Fibroblast of the aortic adventitia (primary cell): ENCODE measurements at places on chromosomes 4 and X. TPM values are rescaled to one million over a fixed set of nuclear protein-coding genes. Genes with fewer than 3 reads are reported as not detected.

The SLC25A14 gene
- 9.3 and 17.2 TPM in 2 replicates for total RNA-seq

The VSIG1 gene
- 0.09 TPM in 1 of 2 replicates, not detected in the other for total RNA-seq

The HS6ST2 gene
- total RNA-seq = under 0.01 TPM in 1 of 2 replicates, not detected in the other

The RPA4 gene
- total RNA-seq = 0.33 and 1.4 TPM in 2 replicates

The SCML2 gene
- total RNA-seq = 1.5 and 3.4 TPM in 2 replicates

The NLGN3 gene
- total RNA-seq = 1.5 and 4.2 TPM in 2 replicates

The C4orf54 gene
- 0.08 TPM in 1 of 2 replicates, not detected in the other for total RNA-seq

The ARSJ gene
- 12.4 and 23.8 TPM in 2 replicates for total RNA-seq

The GLRB gene
- 3.0 and 7.8 TPM in 2 replicates for total RNA-seq

The ADH5 gene
- 294 and 466 TPM in 2 replicates for total RNA-seq

DNA sequence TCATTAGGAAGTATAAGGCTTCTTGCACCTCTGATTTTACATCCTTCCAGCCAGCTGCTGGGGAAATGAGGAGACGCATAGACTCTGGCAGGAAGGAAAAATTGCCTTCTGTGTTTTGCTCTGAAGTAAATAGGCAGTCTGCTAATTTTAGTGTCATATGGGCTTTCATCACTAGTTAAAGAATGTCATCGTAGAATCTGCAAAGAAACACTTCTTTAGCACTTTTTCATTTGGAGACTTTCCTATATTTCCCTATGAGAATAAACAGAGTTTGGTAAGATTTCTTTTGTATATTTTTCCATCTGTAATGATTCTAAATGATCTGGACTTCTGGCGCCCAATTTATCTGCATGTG, 3.3 kb downstream of the ADGRL3 start:
- no peak for DNase-seq

DNA sequence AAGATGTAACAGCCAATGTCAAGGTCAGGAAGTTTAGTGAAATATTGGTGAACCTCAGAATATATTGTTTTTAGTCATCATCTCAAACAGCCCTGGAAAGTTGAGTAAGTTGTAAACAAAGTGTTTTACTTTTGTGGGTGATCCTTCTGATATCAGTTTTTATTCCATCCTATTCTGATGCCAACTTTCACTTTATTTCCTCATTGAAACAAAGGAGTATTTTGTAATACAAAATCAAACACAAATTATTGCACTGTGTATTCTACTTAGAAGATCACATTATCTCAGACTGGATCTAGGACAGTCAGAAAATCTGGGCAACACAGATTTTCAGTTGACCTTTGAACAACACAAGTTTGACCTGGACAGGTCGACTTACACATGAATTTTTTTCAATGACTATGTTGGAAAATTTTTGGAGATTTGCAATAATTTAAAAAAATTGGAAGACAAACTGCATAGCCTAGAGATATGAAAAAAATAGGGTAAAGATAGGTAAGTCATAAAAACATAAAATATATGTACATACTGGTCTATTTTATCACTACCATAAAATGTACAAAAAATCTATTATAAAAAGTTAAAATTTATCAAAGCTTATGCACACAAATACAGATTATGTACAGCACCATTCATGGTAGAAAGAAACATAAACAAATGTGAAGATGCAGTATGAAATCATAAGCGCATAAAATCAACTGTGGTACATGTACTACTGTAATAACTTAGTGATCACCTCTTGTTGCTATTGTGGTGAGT, 709.1 kb upstream of the FAM241A start:
- no peak for DNase-seq

DNA sequence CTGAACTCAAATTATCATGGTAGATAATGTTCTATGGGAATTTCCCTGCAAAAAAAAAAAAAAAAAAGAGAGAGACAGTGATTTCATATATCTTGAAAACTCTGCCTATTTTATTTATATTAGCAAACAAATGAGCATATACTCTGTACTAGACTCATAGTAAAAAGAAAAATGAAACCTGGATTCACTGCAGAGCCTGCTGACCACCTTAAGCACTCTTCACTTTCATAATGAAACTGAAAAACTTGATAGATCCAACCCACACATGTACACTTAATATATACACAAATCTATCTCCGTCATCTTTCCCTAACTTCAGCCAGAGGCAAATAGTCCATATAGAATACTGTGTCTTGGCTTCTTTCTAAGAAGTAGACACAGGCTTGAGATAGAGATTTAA, 226.1 kb upstream of the KCNIP4 start:
- DNase-seq = no peak

DNA sequence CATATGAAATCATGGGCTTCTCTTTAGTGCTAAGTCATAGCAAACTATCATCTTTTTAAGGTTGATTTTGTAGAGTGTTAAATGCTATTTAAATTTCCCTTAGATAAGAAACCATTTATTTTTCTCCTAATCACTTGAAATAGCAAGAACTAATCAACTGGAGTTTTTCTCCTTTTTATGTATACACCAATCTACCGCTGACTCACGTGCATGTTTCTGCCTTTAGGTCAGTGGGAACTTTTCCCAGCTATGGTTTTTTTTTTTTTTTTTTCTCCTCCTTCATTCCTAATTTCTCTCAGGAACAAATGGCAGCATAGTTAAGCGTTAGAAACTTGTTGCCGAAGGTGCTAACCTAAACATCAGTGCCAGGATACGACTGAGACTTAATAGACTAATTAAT, 176.4 kb downstream of the BMPR1B start:
- DNase-seq = peak; percentile 52

DNA sequence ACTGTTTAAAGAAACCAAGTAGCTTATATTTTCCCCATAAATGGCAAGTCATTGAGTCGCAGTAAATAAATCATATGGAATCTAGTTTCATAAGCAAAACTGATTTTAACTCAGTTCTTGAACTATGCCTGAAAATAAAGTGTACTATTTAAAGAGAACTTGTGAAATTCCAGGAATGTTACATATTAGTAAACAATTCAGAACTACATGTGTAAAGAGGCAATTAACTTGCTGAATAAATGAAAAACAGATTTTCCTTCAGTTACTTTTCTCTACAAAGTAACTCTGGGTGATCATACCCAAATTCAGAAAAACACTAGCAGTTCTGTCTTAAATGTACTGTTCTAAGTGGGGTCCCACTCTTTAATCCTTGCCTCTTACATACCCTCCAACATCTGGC, 236.1 kb upstream of the EDNRA start:
- no peak for DNase-seq

GRCh38 chrX:155023907-155024833, 1.6 kb upstream of the F8 start:
- DNase-seq = no peak

DNA sequence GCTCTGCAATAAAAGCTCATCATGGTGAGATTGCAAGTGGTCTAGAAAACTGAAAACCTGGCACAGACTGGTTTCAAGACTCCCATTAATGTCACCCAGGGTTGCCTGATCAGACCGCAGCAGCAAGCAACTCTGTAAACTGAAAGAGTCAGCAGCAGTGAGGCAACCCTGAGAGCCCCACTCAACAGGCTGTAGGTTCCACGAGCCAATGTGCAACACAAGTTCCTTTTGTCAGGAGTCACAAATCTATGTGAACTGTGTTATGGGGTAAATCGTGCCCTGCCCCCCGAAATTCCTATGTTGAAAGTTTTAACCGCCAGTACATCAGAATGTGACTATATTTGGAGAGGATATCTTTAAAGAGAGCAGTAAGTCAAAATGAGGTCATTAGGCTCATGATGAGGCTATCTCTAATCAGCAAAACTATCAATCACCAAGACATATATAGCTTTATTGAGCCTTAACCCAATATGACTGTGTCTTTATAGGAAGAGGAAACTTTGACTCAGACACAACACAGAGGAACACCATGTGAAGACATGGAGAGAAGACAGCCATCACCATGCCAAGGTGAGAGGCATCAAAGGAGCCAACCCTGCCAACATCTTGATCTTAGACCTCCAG, 94.0 kb downstream of the FBXO8 start:
- DNase-seq = peak; percentile 27

- DNase-seq = no peak
These were observed 8.8 kb downstream of the LARP7 start for GRCh38 chr4:112645541-112646329.

DNA sequence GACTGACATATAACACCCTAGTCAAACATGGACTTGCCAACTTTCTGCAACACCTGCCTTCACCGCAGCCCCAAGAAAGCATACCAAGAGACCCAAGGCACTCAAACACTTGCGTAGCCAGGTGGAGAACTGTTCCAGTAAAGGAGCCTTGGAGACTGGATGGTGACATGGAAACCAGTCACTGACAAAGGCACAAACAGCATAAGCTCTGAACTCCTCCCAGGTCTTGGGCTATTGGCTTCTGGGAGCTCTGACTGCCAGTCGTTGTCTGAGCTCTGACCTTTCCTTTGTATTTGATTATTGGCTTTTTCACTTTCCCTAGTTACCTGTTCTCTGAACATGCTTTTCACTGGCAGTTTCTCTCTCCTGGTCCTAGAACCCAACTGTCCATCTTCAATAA, 38.3 kb downstream of the ARAP2 start:
- DNase-seq = no peak

GRCh38 chrX:139332441-139332840, 198.1 kb upstream of the F9 start:
- no peak for DNase-seq

- DNase-seq = no peak
These were observed 13.9 kb upstream of the GABRB1 start for GRCh38 chr4:47017494-47017893.

- DNase-seq = no peak
These were observed 47.0 kb upstream of the NSUN7 start for GRCh38 chr4:40702800-40703151.

DNA sequence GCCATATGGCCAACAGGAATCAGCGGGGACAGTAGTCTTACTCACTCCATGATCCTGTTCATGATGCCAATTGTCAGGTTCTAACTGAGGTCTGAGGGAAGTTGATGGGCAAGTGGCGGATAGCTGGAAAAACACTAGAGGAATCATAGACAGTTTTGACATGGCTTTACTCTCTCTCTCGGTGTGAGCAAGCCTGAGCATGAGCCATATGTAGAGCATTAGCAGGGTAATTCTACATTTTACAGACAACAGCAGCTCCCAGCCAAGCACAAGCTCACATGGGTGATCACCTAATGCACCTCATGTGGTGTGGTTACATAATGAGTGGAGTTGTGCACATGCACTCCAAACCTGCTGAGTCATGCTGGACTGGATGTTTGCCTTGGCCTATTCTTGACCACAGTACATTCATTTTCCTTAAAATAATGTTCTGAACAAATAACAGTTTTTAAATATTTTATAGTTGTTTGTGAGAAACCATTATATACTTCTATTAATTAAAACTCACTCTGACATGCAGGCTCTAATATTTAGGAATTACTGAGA, 429.2 kb downstream of the GPAT3 start:
- DNase-seq = peak; percentile 64

DNA sequence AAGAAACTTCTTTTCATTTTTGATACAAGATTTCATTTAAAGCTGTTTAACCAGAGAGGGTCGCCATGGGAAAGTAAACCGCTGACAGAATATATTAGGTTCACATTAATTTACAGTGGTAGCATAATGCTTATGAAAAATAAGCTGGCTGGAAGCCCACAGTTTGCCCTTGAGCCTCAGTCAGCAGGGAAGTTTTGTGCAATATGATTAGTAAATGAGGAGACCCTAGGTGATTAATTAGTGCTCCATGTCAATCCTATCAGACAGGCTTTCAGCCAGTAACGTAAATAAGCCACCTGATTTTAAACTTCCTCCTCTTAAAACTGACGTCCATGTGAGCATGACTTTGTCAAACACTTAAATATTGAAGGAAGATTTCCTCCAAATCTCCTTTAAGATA, 134.2 kb downstream of the TSPAN5 start:
- DNase-seq = no peak
